ENCODE measurements at places on chromosomes 11 and 22.

DNA sequence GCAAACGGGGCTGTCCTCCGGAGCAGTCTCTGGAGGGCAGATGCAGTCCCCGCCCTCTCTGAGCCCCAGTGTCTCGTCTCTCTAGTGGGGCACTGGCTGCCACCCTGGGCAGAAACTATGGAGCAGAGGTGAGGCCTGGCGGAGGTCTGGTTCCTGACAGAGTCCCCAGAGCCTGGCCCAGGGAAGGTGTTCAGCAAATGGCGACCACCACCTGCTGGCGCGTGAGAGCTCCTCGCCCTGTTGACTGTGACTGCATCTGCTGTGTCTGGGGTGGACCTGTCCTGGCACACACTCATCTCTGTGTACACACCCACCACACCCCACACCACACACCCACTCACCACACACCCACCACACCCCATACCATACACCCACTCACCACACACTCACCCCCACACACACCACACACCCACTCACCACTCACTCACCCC lies 18.3 kb upstream of the TTLL12 start:
- DNase-seq = no peak

- no peak for DNase-seq
Observed at GRCh38 chr11:35664977-35665441, 2.4 kb downstream of the TRIM44 start.

- no peak for DNase-seq
Observed at GRCh38 chr11:98053851-98054250, 966.9 kb upstream of the CNTN5 start.

DNA sequence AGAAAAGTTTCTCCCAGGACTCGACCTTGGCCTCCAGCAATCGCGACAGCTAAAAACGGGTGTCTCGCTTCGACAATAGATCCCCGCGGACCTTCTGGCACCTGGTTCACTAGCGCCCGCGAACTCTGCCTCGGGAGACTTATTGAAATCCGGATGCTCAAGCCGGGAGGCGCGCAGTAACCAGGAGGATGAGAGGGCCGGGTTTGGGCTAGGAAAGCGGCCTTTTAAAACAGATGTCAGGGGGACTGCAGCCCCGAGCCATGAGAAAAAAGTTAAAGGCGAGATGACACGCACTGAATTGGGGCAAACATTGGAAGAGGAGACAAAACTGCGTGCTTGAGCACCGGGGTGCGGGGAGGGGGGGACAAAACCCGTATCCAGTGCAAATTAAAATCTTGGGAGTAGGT lies 637 bp upstream of the ZBTB16 start:
- no peak for DNase-seq

GRCh38 chr22:20588843-20589581 lies 81.6 kb downstream of the MED15 start:
- DNase-seq = no peak

GRCh38 chr11:119168471-119169281 lies at the start of gene NLRX1:
Gene NLRX1, plus strand, starts transcription at chr11:119168725. Its CDS starts 2,679 bp downstream, at chr11:119171404.
- peak; percentile 95 for DNase-seq

All from eye (tissue), 1 donor.